ENCODE measurements at places on chromosomes 2 and 18. TPM values are rescaled to one million over a fixed set of nuclear protein-coding genes. Genes with fewer than 3 reads are reported as not detected.

GRCh38 chr2:188746727-188747126, 227.4 kb upstream of the COL3A1 start:
- no peak for DNase-seq

DNA sequence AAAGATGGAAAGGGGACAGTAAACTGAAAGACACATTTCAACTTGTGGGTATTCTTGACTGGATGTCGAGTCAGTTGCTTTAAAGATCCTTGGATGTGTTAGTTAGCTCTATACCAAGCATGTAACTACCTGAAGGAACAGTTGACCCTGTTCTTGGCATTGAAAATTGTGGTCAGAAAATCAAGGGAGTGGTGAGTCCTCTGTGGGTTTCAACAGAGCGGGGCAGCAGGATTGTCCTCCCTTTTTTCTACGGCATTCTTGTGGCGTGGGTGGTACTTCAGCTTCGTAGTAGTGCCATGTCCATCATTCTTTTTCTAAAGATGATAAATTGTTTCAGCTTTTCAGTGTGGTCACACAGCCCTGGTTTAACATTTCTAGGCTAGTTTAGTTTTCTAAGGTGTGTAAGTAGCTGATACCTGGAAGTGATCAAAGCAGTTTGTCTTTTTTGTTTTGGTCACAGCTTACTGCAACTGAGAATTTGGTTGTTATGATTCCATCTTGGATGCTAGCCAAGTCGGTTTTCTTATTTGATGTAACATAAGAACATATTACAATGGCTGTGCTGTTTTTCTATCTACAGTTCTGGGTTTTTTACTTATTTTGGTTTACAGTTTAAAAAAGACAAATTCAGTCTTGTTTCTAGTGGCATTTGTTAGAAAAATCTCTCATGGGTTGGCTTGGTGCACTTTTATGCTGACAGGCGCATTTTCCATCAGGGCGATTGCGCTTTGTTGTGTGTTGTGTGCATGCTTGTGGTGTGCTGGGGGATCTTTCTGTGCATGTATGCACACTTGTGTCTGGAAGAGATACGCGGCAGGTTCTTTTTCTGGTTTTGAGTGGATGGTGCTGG, 84.7 kb downstream of the ZNF407 start:
- no peak for DNase-seq

- DNase-seq = peak; percentile 72
These were observed 603 bp downstream of the ATAD2B start for GRCh38 chr2:23926290-23926749.

CNTNAP5 gene
- not detected for total RNA-seq

LBX2 gene
- total RNA-seq = 1.3 TPM

LAMA3 gene
- 0.19 TPM for total RNA-seq

FSHR gene
- total RNA-seq = not detected

DNA sequence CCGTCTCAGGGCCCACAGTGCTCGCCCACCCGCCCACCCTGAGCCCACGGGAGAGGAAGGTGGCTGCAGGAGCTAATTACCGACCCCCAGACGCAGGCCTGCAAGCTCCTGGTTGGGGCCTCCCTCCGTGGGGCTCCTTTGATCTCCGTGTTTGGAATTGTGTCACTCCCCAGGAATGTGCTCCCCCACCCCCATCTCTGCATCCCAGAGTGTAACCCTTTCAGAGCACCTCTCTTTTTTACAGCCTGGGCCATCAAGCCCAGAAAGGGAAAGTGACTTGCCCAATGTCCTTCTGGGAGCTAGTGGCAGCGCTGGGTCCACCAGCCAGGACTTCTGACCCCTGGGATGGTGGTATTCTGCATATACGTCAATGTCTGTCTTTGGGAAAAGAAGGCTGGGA, 335.1 kb downstream of the CYRIA start:
- DNase-seq = no peak

EDAR gene
- total RNA-seq = 0.14 TPM

- peak; percentile 49 for DNase-seq
These were observed 8.5 kb downstream of the RAB17 start for GRCh38 chr2:237581751-237582746.
